T-helper 17 cell (primary cell): ENCODE measurements at places on chromosomes 7 and 10.

GRCh38 chr10:110827410-110827809 is 44.3 kb upstream of the PDCD4 start:
- no peak for DNase-seq

DNA sequence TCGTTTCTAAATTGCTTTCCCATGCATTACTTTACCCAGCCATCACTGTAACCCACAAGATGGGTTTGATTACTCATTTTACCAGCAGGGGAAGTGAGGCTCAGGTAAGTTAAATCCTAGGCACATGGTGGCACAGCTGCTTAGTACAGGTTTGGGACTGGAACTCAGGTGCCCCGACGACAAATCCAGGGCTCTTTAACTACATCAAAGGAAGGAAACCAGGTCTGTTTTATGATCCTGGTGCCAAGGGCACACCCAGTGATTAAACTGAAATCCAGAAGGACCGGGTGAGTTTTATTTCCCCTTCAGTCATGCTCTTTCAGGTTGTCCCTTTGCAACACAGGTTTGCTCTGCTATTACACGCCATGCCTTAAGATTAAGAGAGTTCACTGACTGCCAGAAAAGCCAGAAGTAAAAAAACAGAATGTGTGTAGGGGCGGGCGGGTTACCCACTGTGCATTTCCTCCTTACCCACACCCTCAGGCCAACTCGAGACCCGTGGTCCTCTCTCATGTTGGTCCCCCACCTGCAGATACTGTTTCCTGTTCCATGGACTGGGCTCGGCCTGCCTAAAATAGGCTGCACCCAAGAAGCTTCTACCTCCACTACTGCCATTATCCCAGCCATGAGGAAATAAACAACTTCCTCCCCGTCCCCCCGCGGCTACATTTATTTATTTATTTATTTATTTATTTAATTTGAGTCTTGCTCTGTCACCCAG is 55.1 kb upstream of the KDM7A start:
- DNase-seq: no peak

DNA sequence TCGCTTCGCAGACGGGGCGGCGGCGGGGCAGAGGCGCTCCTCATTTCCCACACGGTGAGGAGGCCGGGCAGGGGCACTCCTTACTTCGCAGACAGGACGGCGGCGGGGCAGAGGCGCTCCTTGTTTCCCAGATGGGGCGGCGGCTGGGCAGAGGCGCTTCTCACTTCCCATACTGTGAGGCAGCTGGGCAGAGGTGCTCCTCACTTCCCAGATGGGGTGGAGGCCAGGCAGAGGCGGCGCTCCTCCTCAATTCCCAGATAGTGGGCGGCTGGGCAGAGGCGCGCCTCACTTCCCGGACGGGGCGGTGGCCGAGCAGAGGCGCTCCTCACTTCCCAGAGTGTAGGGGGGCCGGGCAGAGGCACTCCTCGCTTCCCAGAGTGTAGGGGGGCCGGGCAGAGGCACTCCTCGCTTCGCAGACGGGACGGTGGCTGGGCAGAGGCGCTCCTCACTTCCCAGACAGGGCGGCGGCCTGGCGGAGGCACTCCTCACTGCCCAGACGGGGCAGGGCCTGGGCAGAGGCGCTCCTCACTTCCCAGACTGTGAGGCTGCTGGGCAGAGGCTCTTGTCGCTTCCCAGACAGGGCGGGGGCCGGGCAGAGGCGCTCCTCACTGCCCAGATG is 43.1 kb downstream of the ZEB1 start:
- no peak for DNase-seq

DNA sequence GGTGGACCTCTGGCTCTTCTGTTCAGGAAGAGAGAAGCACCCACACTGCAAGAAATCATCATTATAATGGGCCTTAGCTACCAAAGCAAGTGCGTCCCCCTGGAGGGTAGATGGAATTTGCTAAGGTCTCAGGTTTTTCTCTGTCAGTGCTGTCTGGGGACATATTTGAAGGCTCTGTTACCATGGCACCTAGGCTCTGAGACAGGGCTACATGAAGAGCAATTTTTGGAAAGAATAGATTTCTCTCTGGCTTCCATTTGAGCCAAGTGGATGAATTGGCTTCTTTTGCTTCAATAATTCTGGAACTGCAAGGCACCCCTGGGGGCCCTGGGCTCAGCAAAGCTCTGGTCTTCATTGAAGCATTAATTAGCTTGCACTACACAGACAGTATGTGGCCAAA is 349.1 kb upstream of the GALNT17 start:
- no peak for DNase-seq

- DNase-seq: no peak
Measured at GRCh38 chr7:70069977-70070376, 471.7 kb downstream of the AUTS2 start.
